ENCODE measurements at places on chromosomes 3 and 15.

- DNase-seq = no peak
These were observed 485.2 kb upstream of the PROK2 start for GRCh38 chr3:72270072-72270681.

DNA sequence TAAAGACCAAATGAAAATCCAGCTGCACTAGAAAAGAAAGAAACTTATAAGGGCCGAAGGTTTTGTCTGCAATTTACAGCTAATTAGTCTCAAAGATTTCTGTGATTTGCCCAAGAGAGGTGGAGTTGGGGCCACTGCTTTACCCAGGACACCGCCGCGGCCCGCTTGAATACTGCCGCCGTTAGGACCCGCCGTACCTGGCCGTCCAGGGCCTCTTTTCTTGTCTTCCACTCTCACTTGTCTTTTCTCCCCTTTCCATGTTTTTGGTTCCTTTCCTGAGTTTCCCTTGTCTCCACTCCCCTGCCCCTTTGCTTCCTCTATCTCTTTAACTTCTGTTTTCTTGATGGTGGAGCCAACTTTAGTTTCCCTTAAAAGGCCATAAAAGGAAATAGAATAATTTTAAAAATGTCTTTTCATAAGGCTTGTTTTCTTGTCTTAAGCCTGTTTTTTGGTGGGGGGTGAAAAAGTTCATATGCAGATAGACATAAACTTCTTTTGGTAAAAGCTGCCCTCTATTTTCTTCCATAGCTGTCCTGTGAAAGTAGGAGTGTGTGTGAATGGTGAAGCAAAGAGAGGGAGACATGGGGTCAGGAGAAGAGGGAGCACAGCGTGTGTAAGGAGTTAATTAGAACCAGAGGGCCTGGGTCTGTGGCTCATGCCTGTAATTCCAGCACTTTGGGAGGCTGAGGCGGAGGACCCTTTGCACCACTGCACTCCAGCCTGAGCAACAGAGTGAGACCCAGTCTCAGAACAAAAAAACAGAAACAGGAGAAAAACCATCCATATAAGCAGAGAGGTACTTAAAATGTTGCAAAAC lies 16.0 kb upstream of the CCNL1 start:
- DNase-seq = no peak

GRCh38 chr3:196227629-196228493 lies 11.5 kb downstream of the SLC51A start:
- DNase-seq = no peak

- no peak for DNase-seq
These were observed 15.9 kb downstream of the PARL start for GRCh38 chr3:183868796-183869195.

DNA sequence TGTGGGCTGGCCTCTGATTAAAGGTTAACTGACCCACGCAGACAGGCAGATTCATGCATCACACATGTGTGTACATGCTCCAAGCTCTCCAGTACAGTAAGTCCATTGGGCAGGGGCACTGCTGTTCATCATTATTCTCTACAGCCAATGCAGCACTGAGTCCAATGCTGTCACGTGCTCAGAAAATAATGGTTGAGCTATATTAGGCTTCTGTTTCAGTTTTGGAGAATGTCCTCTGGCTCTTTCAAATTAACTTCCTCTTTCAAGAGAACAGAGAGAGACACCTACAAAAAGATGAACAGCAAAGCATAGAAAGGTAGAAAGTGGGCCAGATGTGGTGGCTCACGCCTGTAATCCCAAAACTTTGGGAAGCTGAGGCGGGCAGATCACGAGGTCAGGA lies 202.6 kb downstream of the MEX3B start:
- no peak for DNase-seq

GRCh38 chr15:77810130-77810571 lies 177.4 kb upstream of the LINGO1 start:
- DNase-seq = no peak

- DNase-seq = no peak
These were observed 66.1 kb downstream of the RPN1 start for GRCh38 chr3:128584412-128585020.
